Ovary (tissue), 10 donors: ENCODE measurements at places on chromosomes 7 and 10. TPM values are rescaled to one million over a fixed set of nuclear protein-coding genes. Genes with fewer than 3 reads are reported as not detected.

FZD8 gene
- 14.9 TPM for total RNA-seq

GDF2 gene
- not detected for total RNA-seq

DOCK1 gene
- total RNA-seq: 51.1 TPM

CDK5 gene
- total RNA-seq: 5.9 TPM

ADGRA1 gene
- total RNA-seq: 0.07 TPM

TMEM72 gene
- not detected for total RNA-seq

BTBD16 gene
- total RNA-seq: not detected

FAM149B1 gene
- 23.3 TPM for total RNA-seq

NPC1L1 gene
- 0.28 TPM for total RNA-seq

SLIT1 gene
- total RNA-seq: 0.25 TPM

GIMAP1 gene
- total RNA-seq: 3.1 TPM

GRCh38 chr7:11707606-11708193, 124.3 kb downstream of the THSD7A start:
- no peak for DNase-seq
- H3K27ac ChIP-seq: no peak overlapping the region
- no peak overlapping the region for H3K4me3 ChIP-seq

DNA sequence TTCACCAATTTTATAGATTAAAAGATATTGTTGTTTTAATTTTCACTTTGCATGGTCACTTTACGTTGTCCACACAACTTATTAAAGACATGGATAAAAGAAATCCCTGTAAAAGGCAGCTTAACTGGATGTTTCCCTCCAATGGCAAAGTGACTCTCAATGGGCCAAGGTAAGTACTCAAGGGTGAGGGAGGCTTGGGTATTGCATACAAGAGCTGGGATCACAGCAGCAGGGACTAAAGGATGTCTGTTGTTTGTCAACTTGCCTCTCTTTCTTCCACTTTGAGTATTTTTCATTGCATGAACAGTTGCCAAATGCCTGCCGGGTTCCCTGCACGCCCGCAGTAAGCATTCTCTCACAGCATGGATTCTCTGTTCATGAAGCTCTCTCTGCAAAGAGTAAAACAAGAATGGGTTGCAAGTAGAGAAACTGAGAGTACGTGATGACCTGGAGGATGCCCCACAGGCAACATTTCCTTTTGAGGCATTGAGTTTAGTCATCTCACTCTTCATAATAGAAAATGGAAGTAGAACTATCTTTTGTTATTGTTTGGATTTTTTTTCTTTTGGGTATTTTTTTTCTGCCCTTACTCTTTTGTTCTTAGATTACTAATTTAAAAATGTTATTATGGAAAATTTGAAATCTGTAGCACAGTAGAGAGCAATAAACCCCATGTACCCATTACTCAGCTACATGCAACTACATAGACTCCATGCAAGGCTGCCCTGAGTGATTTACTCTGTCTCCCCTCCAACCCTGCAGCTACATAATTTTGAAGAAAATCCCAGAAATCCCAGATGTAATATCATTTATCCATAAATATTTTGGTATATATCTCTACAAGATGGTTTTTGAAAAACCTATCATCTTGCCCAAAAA, 26.3 kb downstream of the GPR141 start:
- no peaks in the 10 kb centered on the region for H3K27me3 ChIP-seq
- H3K36me3 ChIP-seq: no peaks in the 10 kb centered on the region
- no peak overlapping the region for H3K4me3 ChIP-seq
- H3K27ac ChIP-seq: no peak overlapping the region
- peaks cover 5% of the 10 kb centered on the region for H3K4me1 ChIP-seq

GRCh38 chr7:70743531-70744325, 388.2 kb upstream of the GALNT17 start:
- H3K27me3 ChIP-seq: no peaks in the 10 kb centered on the region
- H3K4me3 ChIP-seq: no peak overlapping the region
- DNase-seq: no peak
- peak overlapping the region; percentile 65 for H3K27ac ChIP-seq
- H3K36me3 ChIP-seq: no peaks in the 10 kb centered on the region
- H3K4me1 ChIP-seq: peaks cover 13% of the 10 kb centered on the region

GRCh38 chr7:135648235-135648634, 14.1 kb upstream of the STMP1 start:
- H3K36me3 ChIP-seq: no peaks in the 10 kb centered on the region
- no peaks in the 10 kb centered on the region for H3K27me3 ChIP-seq
- no peak for DNase-seq
- no peak overlapping the region for H3K27ac ChIP-seq
- H3K4me1 ChIP-seq: no peaks in the 10 kb centered on the region

DNA sequence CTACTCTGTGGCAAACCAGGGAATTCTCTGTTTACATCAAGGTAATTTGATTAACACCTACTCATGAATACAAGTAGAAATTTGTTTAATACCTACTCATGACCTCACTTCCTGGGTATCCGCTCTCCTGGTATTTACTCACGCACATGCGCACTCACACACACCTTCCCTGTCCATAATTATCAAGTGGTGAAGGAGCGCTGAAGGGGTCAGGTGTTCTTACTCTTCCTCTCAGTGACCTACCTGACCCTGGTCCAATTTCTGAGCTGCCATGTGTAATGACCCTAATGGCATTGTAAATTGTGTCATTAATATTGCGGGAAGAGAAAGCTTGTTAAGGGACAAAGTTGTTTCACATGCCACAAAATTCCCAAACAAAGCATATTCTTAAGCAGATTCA, 41.3 kb upstream of the TRIL start:
- H3K36me3 ChIP-seq: no peaks in the 10 kb centered on the region
- no peak overlapping the region for H3K4me3 ChIP-seq
- no peak overlapping the region for H3K27ac ChIP-seq

DNA sequence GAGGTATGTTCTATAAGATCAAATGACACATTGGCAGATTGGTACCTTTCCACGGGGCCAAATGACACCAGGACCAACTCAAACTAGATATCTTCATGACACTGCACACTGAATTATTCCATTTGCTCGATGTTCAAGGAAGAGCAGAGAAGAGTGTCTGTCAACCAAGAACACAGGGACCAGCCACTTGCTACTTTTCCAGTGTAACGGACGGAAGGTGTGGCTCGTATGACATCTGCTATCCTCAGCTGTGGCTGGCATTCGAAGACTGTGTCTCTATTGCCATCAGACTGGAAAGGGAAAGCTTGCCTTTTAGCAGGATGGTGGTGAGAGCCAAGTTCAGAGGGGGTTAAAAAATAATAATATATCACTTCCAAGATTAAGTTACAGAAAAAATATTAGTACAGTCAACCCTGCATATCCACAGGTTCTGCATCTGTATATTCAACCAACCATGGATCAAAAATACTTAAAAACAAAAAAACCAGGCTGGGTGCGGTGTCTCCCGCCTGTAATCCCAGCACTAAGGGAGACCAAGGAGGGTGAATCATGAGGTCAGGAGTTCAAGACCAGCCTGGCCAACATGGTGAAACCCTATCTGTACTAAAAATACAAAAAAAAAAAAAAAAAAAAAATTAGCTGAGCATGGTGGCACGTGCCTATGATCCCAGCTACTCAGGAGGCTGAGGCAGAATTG, 237.1 kb downstream of the PRPF18 start:
- H3K27me3 ChIP-seq: no peaks in the 10 kb centered on the region
- H3K27ac ChIP-seq: no peak overlapping the region
- no peak overlapping the region for H3K4me3 ChIP-seq
- DNase-seq: no peak
- H3K36me3 ChIP-seq: no peaks in the 10 kb centered on the region
- H3K4me1 ChIP-seq: peaks cover 2% of the 10 kb centered on the region

- H3K36me3 ChIP-seq: no peaks in the 10 kb centered on the region
- H3K27ac ChIP-seq: no peak overlapping the region
- H3K4me1 ChIP-seq: no peaks in the 10 kb centered on the region
- H3K27me3 ChIP-seq: no peaks in the 10 kb centered on the region
- no peak overlapping the region for H3K4me3 ChIP-seq
Observed at GRCh38 chr7:91397096-91397495, 132.9 kb downstream of the FZD1 start.

- DNase-seq: no peak
- no peaks in the 10 kb centered on the region for H3K36me3 ChIP-seq
- H3K27me3 ChIP-seq: no peaks in the 10 kb centered on the region
- H3K4me1 ChIP-seq: no peaks in the 10 kb centered on the region
Observed at GRCh38 chr7:6290319-6290741, 17.9 kb upstream of the CYTH3 start.

- H3K4me3 ChIP-seq: no peak overlapping the region
- no peaks in the 10 kb centered on the region for H3K4me1 ChIP-seq
- H3K27me3 ChIP-seq: no peaks in the 10 kb centered on the region
Observed at GRCh38 chr10:26215935-26216584, 514 bp upstream of the GAD2 start.

GRCh38 chr7:17520941-17521340, 222.5 kb downstream of the AHR start:
- no peaks in the 10 kb centered on the region for H3K27me3 ChIP-seq
- DNase-seq: no peak
- no peak overlapping the region for H3K4me3 ChIP-seq
- no peaks in the 10 kb centered on the region for H3K4me1 ChIP-seq
- H3K36me3 ChIP-seq: no peaks in the 10 kb centered on the region

DNA sequence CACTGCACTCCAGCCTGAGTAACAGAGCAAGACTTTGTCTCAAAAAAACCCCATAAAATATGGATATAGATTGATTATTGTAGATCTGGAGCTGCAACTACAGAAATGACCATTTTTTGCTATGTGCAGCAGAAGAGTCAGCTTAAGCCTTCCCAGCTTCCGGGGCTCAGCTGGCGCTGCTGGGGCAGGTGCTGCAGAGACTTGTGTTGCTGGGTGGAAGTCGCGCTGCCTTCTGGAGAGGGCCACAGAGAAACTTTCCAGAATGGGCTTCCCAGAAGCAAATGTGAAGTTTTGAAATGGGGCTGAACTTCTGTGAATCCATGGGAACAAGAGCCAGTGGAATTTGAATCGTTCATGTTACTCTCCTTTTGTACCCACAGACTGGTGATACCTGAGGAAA, 37.3 kb upstream of the RSBN1L start:
- H3K4me3 ChIP-seq: no peak overlapping the region
- H3K27ac ChIP-seq: no peak overlapping the region
- H3K36me3 ChIP-seq: no peaks in the 10 kb centered on the region
- no peaks in the 10 kb centered on the region for H3K4me1 ChIP-seq
- H3K27me3 ChIP-seq: no peaks in the 10 kb centered on the region

- H3K27me3 ChIP-seq: no peaks in the 10 kb centered on the region
- H3K27ac ChIP-seq: no peak overlapping the region
- no peak for DNase-seq
- H3K4me3 ChIP-seq: no peak overlapping the region
- H3K4me1 ChIP-seq: no peaks in the 10 kb centered on the region
Observed at GRCh38 chr7:27863880-27864279, 123.9 kb downstream of the TAX1BP1 start.

- no peaks in the 10 kb centered on the region for H3K4me1 ChIP-seq
- H3K4me3 ChIP-seq: no peak overlapping the region
- no peak overlapping the region for H3K27ac ChIP-seq
- no peaks in the 10 kb centered on the region for H3K36me3 ChIP-seq
Observed at GRCh38 chr7:130662426-130662825, 6.1 kb downstream of the COPG2 start.

GRCh38 chr10:120422457-120422856, 34.6 kb upstream of the PLPP4 start:
- no peak overlapping the region for H3K4me3 ChIP-seq
- no peak for DNase-seq
- no peak overlapping the region for H3K27ac ChIP-seq
- no peaks in the 10 kb centered on the region for H3K27me3 ChIP-seq

- H3K4me1 ChIP-seq: no peaks in the 10 kb centered on the region
- H3K27me3 ChIP-seq: no peaks in the 10 kb centered on the region
- no peak overlapping the region for H3K4me3 ChIP-seq
- DNase-seq: no peak
- no peak overlapping the region for H3K27ac ChIP-seq
Observed at GRCh38 chr7:111205251-111205650, 114.3 kb downstream of the LRRN3 start.

GRCh38 chr7:44084701-44085100, 2.4 kb upstream of the POLM start:
- no peaks in the 10 kb centered on the region for H3K36me3 ChIP-seq
- no peaks in the 10 kb centered on the region for H3K27me3 ChIP-seq
- no peak overlapping the region for H3K4me3 ChIP-seq
- no peak for DNase-seq
- peak overlapping the region; percentile 74 for H3K27ac ChIP-seq

DNA sequence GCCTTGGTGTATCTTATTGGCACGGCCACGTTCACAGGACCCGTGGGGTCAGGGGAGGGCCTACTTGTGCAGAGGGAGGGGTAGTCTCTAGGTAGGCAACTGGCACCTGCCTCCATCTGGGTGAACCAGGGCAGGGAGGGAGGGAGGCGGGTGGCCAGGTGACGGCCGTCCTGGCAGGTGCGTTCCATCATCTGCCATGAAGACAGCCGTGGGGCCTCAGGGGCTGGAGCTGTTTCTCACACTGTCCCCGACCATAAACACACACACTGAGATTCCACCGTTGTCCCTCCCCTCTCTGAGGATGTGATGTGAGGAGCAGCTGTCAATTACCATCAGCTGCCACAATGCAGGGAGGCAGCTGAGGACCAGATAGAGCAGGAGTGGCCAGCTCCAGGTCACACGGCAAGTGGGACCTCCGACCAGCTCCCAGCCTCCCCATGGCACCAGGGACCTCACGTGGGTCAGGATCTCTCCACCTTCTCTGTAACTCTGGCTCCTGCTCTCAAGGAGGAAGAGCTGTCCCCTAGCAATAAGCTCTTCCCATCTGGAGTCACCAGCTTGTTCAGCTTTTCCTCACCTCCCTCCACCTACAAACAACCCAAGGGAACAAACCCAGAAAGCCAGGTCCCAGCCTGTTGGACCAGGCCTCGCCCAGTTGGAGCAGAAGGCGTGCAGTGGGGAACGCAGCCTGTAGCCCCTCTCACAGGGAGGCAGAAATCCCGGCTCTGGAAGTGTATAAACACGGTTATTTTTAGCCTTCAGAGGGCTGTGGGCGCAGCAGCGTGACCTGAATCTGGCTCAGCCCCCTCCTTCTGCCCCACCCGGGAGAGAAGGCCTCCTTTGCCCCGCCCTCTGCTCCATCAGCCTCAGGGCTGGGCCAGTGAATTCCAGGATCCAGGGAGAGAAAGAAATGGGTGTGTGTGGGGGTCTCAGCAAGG, 33.1 kb downstream of the ZMIZ1 start:
- DNase-seq: peak; percentile 84
- peaks cover 73% of the 10 kb centered on the region for H3K4me1 ChIP-seq
- H3K36me3 ChIP-seq: no peaks in the 10 kb centered on the region
- H3K27ac ChIP-seq: peak overlapping the region; percentile 85
- H3K27me3 ChIP-seq: no peaks in the 10 kb centered on the region

GRCh38 chr10:9227679-9228365, 1173.3 kb downstream of the GATA3 start:
- H3K36me3 ChIP-seq: no peaks in the 10 kb centered on the region
- DNase-seq: no peak
- no peaks in the 10 kb centered on the region for H3K27me3 ChIP-seq
- H3K4me3 ChIP-seq: no peak overlapping the region
- H3K4me1 ChIP-seq: no peaks in the 10 kb centered on the region

GRCh38 chr7:50980411-50980810, 197.7 kb upstream of the GRB10 start:
- DNase-seq: no peak
- H3K36me3 ChIP-seq: no peaks in the 10 kb centered on the region
- H3K4me1 ChIP-seq: no peaks in the 10 kb centered on the region

- H3K4me3 ChIP-seq: no peak overlapping the region
- H3K36me3 ChIP-seq: no peaks in the 10 kb centered on the region
- DNase-seq: no peak
- H3K27me3 ChIP-seq: no peaks in the 10 kb centered on the region
- no peak overlapping the region for H3K27ac ChIP-seq
Observed at GRCh38 chr7:85230623-85231022, 43.8 kb upstream of the SEMA3D start.
